ENCODE measurements at places on chromosomes 11 and 22.

- H3K4me1 ChIP-seq = peaks cover 9% of the 10 kb centered on the region
- no peak overlapping the region for H3K4me3 ChIP-seq
- DNase-seq = no peak
- no peaks in the 10 kb centered on the region for H3K36me3 ChIP-seq
These were observed 97.3 kb downstream of the PDHX start for GRCh38 chr11:35013514-35014233.

DNA sequence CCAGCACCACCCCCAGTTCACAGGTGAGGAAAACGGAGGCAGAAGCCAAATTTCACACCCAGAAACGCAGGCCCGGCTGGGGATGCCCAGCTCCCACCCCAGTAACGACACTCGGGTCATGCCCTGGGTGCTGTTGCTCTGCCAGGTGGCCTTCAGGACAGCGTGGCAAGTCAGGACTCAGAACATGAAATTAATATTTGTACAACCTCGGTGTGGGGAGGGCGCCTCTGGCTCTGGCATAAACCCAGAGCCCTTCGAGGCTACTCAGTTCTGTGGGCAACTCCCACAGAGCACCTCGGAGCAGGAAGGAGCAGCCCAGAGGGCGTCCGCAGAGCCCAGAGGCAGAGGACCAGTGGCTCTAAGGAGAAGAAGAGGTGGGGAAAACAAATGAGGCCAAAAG, 71.6 kb downstream of the CELSR1 start:
- no peaks in the 10 kb centered on the region for H3K27me3 ChIP-seq
- H3K36me3 ChIP-seq = no peaks in the 10 kb centered on the region
- no peak for DNase-seq
- no peak overlapping the region for H3K4me3 ChIP-seq
- H3K27ac ChIP-seq = no peak overlapping the region

GRCh38 chr11:95293116-95293515, 62.1 kb upstream of the SESN3 start:
- no peaks in the 10 kb centered on the region for H3K27me3 ChIP-seq
- no peaks in the 10 kb centered on the region for H3K36me3 ChIP-seq
- H3K4me3 ChIP-seq = no peak overlapping the region
- H3K4me1 ChIP-seq = peaks cover 26% of the 10 kb centered on the region
- H3K27ac ChIP-seq = no peak overlapping the region

DNA sequence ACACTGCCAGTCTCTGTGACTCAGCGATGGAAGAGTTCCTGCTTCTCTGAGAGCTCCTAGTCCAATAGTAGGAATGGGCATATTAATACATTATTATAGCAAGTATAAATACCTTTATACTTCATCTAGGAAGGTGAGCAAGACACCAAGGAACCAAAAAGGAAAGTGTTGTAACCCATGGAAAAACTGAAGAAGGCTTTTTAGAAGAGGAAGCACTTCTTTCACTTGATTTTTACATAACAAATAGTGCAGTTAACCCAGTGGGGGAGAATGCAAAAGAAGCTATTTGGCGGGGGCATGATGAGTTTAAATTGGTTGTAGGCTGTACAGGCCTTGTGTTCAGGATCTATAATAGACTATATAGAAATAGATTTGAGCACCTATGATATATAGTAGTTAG, 31.2 kb upstream of the C11orf87 start:
- H3K27ac ChIP-seq = no peak overlapping the region
- H3K27me3 ChIP-seq = no peaks in the 10 kb centered on the region
- no peaks in the 10 kb centered on the region for H3K4me1 ChIP-seq
- DNase-seq = no peak
- H3K4me3 ChIP-seq = no peak overlapping the region
- no peaks in the 10 kb centered on the region for H3K36me3 ChIP-seq

DNA sequence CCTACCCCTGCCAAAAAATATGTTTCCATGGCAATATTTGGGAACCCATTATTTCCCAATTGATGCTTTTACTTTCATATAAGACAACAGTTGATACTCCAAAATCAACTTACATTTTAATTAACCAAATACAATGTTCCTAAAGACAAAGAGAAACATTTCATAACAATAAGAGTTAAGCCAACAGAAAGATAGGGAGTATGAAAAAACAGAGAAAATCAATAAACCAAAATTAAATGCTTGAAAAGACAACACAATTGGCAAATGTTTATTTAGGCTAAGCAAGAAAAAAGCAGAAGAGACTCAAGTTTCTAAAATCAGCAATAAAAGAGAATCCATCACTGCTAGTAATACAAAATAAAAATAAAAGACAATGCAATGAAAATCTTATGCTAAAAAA, 123.1 kb upstream of the VPREB1 start:
- no peak overlapping the region for H3K27ac ChIP-seq
- peaks cover 7% of the 10 kb centered on the region for H3K27me3 ChIP-seq
- H3K4me3 ChIP-seq = no peak overlapping the region

GRCh38 chr11:65420979-65421793, 1.4 kb upstream of the NEAT1 start:
- DNase-seq = peak; percentile 95
- H3K4me3 ChIP-seq = peak overlapping the region; percentile 47
- no peaks in the 10 kb centered on the region for H3K36me3 ChIP-seq
- H3K27me3 ChIP-seq = no peaks in the 10 kb centered on the region

GRCh38 chr11:126310200-126310991, 6.5 kb downstream of the DCPS start:
- no peaks in the 10 kb centered on the region for H3K27me3 ChIP-seq
- H3K27ac ChIP-seq = no peak overlapping the region
- peaks cover 13% of the 10 kb centered on the region for H3K4me1 ChIP-seq
- DNase-seq = peak; percentile 85
- H3K36me3 ChIP-seq = no peaks in the 10 kb centered on the region

DNA sequence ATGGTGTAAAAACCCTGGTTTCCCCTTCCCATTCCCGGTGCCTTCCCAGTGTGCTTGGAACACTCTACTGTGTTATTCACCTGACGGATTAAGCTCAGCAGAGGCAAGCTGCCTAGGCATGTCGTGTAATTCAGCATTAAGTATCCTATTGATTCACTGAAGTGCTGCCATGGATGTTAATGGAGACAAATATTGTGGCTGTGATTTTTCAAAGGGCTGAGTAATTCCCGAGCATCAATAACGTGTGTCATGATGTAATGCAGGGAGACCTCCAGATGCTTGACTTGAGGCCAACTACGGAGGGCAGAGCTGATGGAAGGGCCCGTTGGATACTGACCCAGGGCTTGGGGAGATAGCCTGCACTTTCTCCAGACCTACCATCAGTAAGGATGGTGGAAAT, 269.0 kb downstream of the ST3GAL4 start:
- H3K27me3 ChIP-seq = peaks cover 4% of the 10 kb centered on the region
- H3K36me3 ChIP-seq = no peaks in the 10 kb centered on the region
- DNase-seq = no peak
- no peaks in the 10 kb centered on the region for H3K4me1 ChIP-seq
- no peak overlapping the region for H3K4me3 ChIP-seq
- no peak overlapping the region for H3K27ac ChIP-seq

DNA sequence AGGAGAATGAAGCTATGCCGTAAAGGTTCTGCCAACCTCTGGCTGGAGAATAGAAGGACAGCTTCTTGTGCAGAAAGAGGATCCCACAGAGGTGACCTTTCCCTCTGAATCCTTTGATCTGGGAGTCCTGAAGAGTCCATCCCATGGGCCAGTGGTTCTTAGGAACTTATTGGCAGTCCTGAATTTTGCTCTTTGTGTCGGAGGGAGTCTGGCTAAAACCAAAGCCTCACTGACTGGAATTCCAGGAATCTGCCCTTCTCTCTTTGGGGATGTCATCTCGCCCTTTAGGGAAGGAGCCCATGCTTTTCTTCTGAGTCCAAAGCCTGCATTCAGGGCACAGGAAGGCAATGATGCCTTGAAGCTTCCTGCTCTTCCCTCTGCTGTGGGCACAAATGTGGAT, 45.5 kb downstream of the PKNOX2 start:
- no peak overlapping the region for H3K27ac ChIP-seq
- no peaks in the 10 kb centered on the region for H3K36me3 ChIP-seq
- peaks cover 22% of the 10 kb centered on the region for H3K4me1 ChIP-seq
- H3K4me3 ChIP-seq = no peak overlapping the region
- no peak for DNase-seq

GRCh38 chr11:80822308-80822707, 1381.5 kb upstream of the TENM4 start:
- no peaks in the 10 kb centered on the region for H3K27me3 ChIP-seq
- H3K4me3 ChIP-seq = no peak overlapping the region
- no peaks in the 10 kb centered on the region for H3K36me3 ChIP-seq
- no peak overlapping the region for H3K27ac ChIP-seq
- DNase-seq = no peak
- no peaks in the 10 kb centered on the region for H3K4me1 ChIP-seq

- H3K4me3 ChIP-seq = no peak overlapping the region
- DNase-seq = no peak
- H3K27ac ChIP-seq = no peak overlapping the region
- peaks cover 4% of the 10 kb centered on the region for H3K27me3 ChIP-seq
- no peaks in the 10 kb centered on the region for H3K36me3 ChIP-seq
These were observed 99.0 kb upstream of the ALX4 start for GRCh38 chr11:44408711-44409470.

- H3K4me1 ChIP-seq = peaks cover 10% of the 10 kb centered on the region
- no peaks in the 10 kb centered on the region for H3K36me3 ChIP-seq
- H3K27ac ChIP-seq = no peak overlapping the region
- no peaks in the 10 kb centered on the region for H3K27me3 ChIP-seq
These were observed 31.3 kb upstream of the RRM1 start for GRCh38 chr11:4063348-4063747.

- no peaks in the 10 kb centered on the region for H3K4me1 ChIP-seq
- no peak overlapping the region for H3K27ac ChIP-seq
- no peak overlapping the region for H3K4me3 ChIP-seq
- H3K27me3 ChIP-seq = no peaks in the 10 kb centered on the region
- DNase-seq = no peak
- H3K36me3 ChIP-seq = no peaks in the 10 kb centered on the region
These were observed 35.0 kb upstream of the HIPK3 start for GRCh38 chr11:33222052-33222750.

GRCh38 chr11:30254307-30255298, 23.8 kb downstream of the FSHB start:
- no peak for DNase-seq
- no peaks in the 10 kb centered on the region for H3K36me3 ChIP-seq

GRCh38 chr22:40631925-40632324, 4.6 kb downstream of the MRTFA start:
- no peak overlapping the region for H3K4me3 ChIP-seq
- no peaks in the 10 kb centered on the region for H3K27me3 ChIP-seq
- DNase-seq = no peak
- H3K4me1 ChIP-seq = peaks cover 13% of the 10 kb centered on the region
- no peak overlapping the region for H3K27ac ChIP-seq

DNA sequence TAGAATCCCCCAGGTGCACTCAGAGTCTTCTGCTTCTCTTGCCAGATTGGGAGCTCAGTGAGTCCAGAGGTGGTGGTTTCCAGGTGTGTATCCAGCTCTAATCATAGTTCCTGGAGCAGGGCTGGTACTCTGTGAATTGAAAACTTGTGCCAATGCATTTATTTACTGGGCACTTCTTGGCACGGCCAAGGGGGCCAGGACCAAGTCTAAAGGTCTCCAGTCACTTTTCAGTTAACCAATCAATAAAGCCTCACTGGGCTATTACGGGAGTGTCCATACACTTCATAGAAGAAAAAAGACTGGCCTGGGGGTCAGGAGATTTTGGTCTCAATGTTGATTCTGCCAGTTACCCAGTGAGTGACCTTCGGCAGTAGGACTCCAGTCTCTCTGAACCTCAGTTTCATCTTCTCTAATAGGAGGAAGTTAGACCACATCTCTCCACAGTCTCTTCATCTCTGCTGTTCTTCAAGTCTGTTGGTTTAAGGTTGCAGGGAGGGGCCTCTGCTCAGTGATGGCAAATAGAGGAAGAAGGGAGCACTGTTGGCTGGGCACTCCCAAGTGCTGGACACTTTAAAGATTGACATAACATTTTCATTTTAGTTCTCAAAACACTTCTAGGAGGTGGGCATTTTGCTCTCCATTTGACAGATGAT, 188.5 kb upstream of the E2F8 start:
- H3K27me3 ChIP-seq = no peaks in the 10 kb centered on the region
- peak overlapping the region; percentile 62 for H3K27ac ChIP-seq
- no peaks in the 10 kb centered on the region for H3K36me3 ChIP-seq

GRCh38 chr22:50169774-50170341, 673 bp upstream of the PANX2 start:
- H3K4me3 ChIP-seq = peak overlapping the region; percentile 46
- no peaks in the 10 kb centered on the region for H3K36me3 ChIP-seq
- no peaks in the 10 kb centered on the region for H3K4me1 ChIP-seq
- H3K27me3 ChIP-seq = peaks cover 11% of the 10 kb centered on the region
- H3K27ac ChIP-seq = no peak overlapping the region

GRCh38 chr11:9765320-9766101, 101.6 kb downstream of the SWAP70 start:
- H3K27me3 ChIP-seq = no peaks in the 10 kb centered on the region
- H3K36me3 ChIP-seq = no peaks in the 10 kb centered on the region
- peak; percentile 55 for DNase-seq
- peak overlapping the region; percentile 88 for H3K27ac ChIP-seq
- no peak overlapping the region for H3K4me3 ChIP-seq

DNA sequence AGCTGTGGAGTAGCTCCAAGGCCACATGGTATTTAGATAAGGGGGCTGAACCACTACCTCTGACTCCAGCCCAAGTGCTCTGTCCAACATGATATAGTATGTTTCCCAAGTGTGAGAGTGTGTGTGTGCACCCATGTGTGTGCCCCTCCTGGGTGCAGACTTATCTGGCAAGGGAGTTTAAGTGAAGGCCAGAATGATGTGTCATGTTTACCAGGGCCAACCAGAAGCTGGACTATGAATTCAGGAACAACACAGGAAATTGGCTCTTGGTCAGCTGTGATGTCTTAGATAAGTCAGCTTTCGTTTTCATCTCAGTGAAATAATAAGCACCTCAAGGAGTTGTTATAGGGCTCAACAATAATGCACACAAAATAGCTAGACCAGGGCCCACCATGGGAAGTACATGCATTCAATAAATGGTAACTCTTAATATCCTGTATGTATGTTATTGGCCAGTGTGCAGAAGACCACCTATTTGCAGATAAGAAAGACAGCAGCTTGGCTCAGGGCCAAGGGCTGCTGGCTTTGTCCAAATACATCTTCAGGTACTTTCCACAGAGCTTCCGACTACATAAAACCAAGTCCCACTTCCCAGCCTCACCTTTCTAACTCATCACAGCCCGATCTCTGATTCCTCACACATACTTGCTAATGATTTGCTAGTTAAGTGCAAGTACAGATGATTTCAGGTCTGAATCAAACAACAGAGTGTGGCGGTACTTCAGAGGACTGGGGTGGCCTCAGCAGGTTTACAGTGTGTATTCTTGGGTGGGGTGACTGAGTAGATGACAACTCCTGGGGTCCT, 120.9 kb downstream of the ME3 start:
- no peaks in the 10 kb centered on the region for H3K27me3 ChIP-seq
- DNase-seq = peak; percentile 52
- peaks cover 26% of the 10 kb centered on the region for H3K4me1 ChIP-seq
- H3K4me3 ChIP-seq = no peak overlapping the region
- H3K36me3 ChIP-seq = no peaks in the 10 kb centered on the region

GRCh38 chr11:16923987-16924386, 90.2 kb downstream of the PLEKHA7 start:
- H3K36me3 ChIP-seq = no peaks in the 10 kb centered on the region
- H3K27ac ChIP-seq = peak overlapping the region; percentile 96
- no peak overlapping the region for H3K4me3 ChIP-seq
- peaks cover 24% of the 10 kb centered on the region for H3K4me1 ChIP-seq

GRCh38 chr11:11464555-11464954, 111.5 kb upstream of the CSNK2A3 start:
- no peak overlapping the region for H3K4me3 ChIP-seq
- H3K27ac ChIP-seq = no peak overlapping the region
- no peaks in the 10 kb centered on the region for H3K27me3 ChIP-seq
- DNase-seq = no peak
- peaks cover 14% of the 10 kb centered on the region for H3K4me1 ChIP-seq

Measured in hepatocyte (in vitro differentiated cells).